ENCODE measurements at places on chromosomes 12 and 14.
A peak's percentile ranks its signal among the peaks of the same experiment; 100 is the strongest.

DNA sequence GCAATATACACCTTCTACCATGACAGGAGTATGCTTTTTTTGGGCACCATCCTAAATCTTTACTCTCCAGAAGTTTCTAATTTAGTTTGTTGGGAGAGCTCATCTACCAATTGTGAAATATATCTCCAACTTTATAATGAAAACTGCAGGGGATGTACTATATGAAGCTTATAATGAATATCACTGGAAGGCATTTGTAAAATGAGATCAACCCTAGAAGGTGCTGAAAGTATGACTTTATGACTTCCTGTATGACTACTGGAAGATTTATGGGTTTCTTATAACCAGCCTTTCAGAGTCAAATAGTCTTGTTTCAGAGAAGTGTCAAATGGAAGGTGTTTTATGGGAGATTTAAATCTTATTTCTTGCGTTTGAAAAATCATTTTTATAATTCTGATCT lies 122.9 kb downstream of the MYRFL start:
- no peak for DNase-seq

DNA sequence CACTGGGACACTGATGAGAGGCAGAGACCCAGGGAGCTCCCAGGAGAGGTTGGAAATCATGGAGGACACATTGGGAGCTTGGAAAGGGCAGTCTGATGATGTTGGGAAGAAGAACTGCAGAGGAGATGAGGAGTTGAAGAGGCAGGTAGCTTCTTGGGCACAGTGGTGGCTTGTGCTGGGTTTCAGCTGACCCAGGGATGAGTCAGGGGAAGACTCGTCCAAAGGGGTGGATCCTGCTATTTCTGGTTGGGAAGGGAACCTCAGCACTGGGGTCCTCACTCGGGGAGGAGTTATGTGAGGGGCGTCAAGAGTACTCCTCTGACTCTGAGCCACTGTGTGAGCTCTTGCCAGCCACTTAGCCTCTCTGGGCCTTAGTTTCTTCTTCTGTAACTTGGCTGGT lies 11.5 kb downstream of the ADCY4 start:
- no peak for DNase-seq

DNA sequence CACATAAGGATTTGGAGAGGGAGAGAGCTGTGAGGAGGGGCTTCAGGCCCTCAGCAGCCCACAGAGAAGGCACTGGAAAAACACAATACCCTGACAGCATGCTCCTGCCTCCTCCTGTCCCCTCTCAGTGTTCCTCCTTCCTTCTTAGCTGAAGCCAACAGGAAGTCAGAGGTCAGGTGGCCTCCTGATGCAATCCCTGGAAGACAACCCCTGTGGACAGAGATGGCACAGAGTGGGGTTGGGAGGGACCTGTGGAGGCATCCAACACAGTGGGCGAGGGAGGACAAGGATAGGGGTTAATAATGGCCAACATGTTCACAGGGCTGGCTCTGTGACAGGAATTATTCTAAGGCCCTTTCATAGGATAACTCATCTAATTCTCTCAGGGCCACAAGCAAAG lies 15.4 kb upstream of the IFI27L2 start:
- no peak for DNase-seq

GRCh38 chr12:114275086-114275485 lies 130.9 kb downstream of the TBX5 start:
- DNase-seq: no peak

DNA sequence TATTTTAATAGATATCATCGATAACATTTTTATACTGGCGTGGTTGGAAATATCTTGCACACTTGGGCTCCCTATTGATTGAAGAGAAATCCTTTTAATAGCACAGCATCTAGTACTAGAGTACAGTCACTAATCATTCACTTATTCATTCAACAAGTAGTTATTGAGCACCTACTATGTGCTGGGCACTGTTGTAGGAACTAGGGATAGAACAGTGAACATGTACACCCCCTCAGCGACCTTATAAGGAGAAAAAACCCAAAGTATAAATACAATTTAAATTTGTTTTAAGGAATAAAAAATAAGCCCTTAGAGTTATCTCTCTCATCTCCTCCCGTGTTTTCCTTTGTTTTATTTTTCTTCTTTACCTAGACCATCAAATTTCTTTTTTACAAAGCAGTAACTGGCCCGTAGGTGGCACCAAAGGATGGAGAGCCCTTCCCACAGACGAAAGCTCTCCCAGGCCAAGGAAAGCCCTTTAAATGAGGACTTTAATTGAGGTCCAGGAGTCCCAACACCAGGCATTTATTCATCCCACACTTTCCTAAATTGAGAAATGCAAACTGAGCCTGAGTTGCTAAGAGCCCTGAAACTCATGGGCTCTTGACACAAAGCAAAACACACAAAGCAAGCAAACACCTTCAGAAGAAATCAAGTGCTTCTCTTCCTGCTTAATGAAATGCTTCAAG lies 29.0 kb downstream of the PEBP1 start:
- DNase-seq: peak; percentile 65

DNA sequence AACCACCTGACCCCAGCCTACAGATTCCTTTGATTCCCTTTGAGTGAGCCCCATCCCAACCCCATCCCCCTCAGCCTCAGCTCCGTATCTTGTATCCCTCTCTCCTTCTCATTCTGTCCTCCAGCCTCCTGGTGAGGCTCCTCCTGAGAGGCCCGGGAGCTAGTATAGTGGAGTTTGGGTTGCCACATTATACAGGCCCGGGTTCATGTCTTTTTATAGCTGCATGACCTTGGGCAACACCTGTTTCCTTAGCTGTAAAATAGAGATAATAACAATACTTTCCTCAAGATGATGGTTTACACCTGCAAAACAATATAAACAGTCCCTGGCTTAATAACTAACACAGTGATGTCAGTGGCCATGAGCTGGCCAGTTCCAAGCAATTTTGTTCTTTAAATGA lies 89.8 kb downstream of the STAB2 start:
- DNase-seq: no peak

DNA sequence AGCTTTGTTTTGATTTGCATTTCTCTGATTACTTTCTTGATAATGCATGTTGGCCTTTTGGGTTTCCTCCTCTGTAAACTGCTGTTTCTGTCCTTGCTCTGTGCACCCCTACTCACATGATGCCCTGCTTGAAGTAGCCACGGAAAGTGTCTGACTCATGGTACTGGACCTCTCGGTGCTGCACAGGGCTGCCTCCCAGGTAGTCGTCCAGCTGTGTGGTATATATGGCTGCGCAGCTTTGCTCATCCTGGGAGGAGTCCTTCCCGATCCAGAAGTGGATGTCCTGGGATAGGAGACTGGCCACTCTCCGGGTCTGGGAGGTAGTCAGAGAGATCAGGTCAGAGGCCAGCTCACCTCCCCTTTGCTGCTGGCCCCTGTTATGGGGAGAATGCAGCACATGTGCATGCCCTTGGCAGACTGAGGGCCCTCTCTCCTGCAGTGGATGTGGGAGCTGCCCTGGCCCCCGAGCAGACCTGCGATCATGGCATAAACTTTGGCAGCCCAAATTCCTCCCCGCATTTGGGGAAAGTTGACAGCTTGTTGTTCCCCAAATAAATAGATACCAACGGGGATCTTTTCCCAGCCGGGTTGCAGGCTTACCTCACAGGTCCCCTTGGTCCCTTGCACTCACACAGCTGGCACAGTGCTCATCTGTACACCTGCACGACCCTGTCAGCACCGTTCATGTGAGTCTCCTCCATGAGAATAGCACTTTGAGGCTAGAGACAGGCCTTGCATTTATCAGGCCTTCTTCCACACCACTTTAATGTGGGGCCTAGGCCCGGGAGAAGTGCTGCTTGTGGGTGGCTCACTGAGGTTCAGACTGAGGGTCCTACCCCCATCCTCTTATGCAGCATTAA lies 5.2 kb downstream of the AVIL start:
- DNase-seq: peak; percentile 43

DNA sequence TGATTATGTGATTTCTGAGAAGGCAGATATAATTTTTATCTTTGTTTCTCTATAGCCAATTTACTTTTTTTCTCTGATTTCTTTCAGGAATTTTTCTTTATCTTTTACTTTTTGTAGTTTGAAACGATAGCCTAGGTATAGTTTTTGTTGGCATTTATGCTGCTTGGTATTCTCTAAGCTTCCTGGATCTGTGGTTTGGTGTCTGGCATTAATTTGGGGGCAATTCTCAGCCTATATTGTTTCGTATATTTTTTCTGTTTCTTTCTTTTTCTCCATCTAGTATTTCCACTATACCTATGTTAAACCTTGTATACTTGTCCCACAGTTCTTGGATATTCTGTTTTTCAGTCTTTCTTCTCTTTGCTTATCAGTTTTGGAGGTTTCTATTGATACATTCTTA lies 45.0 kb downstream of the CRADD start:
- DNase-seq: no peak

GRCh38 chr12:17478908-17479673 lies 610.9 kb downstream of the RERGL start:
- DNase-seq: no peak

GRCh38 chr12:123070267-123071081 lies 80.4 kb downstream of the PITPNM2 start:
- no peak for DNase-seq

DNA sequence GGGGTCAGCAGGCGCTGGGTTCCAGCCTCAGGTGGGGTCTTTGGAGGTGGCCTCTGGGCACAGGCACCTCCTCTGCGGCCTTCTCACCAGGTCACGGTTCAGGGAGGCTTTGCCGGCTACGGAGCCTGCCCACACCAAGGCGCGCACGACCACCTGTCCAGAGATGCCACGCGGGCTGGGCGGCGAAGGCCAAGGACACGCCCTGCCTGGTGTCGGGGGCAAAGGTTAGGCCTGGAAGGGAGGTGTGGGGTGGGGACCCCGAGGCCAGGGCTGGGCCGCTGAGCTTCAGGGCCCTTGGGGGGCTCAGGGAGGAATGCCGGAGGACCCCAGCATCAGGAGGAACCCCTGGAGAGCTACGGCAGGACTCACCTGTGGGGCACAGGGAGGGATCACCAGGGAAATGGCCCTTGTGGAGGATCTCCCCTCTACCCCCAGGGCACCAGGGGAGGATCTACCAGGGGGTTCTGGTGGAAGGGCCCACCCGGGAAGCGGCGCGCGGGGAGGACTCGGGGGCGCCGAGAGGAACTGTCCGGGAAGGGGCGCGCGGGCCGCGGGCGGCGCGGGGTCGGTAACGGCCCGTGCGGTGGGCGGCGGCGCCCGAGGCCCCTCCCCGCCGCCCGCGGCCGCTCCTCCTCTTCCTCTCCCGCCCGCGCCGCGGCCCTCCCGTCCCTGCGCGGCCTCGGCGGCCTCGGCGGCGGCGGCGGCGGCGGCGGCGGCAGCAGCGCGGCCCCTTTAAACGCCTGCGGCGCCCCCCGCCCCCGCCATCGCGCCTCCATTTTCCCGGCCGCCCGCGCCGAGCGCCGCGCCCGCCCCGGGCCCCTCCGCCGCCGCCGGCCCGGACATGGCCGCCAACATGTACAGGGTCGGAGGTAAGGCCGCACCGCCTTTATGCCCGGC lies at the start of gene MTA1:
MTA1 (plus strand) TSS at position 633 of the 897 bp plus-strand sequence; CDS start at position 842, 209 bp downstream.
- peak; percentile 64 for DNase-seq

DNA sequence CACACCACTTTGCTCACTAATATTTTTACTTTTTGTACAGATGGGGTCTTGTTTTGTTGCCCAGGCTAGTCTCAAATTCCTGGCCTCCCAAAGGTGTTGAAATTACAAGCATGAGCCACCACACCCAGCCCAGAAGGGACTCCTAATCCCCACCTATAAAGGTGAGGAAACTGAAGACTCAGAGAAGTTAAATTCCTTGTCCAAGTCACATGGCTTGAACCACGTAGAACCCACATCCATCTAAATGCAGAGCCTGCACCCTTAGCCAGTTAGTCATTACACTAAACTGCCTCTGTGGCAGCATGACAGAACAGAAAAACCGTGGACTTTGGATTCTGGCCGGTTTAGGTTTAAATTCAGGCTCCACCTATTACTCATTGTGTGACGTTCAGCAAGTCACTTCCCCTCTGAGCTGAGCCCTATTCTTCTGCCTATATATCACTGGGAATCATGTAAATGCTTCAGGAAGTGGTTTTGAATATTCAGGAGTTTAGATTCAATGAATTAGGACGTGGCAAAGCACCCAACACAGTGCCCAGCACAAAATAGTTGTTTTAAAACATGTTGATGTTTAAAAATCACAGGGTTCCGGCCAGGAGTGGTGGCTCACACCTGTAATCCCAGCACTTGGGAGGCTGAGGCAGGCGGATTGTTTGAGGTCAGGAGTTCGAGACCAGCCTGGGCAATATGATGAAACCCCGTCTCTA lies 3.0 kb upstream of the CORO1C start:
- peak; percentile 89 for DNase-seq

- DNase-seq: no peak
Observed at GRCh38 chr14:53060046-53060445, 93.1 kb downstream of the DDHD1 start.

GRCh38 chr12:7864601-7865150 lies 8.0 kb downstream of the SLC2A14 start:
- no peak for DNase-seq

GRCh38 chr12:103929784-103930033 lies 501 bp upstream of the HSP90B1 start:
- no peak for DNase-seq

DNA sequence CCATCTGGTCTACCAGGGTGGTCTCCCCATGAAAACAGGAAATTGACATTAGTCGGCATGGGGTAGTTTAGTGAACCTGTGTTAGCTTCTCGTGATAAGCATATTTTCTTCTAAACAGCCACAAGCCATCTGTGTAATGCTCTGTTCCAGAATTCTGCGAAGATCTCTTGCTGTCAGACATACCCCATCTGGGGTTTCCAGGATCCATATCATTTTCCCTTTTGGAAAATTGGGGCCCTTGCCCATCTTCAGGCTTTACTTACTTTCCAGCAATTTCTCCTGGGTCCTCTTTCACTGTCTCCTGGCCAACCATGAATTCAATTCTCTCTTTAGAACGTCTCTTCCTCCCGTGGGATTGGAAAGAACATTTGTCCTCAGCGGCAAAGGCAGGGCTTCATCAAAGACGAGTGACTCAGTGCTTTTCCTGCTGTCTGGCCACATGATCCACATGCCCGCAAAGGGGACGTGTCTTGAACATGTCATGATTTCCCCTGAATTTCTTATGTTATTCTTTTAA lies 21.4 kb upstream of the NCOR2 start:
- DNase-seq: peak; percentile 58

GRCh38 chr14:60647837-60648248 lies 1.4 kb downstream of the SIX1 start:
- peak; percentile 27 for DNase-seq

DNA sequence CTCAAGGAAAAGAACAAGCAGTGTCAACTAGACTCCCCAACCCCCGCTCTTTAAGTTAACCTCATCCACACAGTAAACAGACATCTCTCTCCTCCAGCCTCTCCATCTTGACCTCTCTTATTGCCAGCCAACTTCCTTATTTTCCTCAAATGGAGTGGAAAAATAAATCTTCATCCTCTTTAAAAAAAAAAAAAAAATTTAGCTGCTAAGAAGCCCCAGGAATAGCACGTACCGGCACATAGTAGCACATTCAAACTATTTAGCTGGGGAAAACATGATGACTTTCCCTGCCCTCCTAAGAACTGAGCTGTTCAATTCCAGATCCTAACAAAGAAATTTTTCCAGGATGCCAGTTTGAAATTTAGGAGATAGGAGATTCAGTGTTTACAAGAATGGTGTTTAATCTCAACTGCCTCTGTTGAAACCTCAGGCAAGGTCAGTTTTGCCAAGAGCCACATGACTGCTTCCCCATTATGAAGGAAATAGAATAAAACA lies 90.8 kb downstream of the EPS8 start:
- DNase-seq: no peak

GRCh38 chr14:60357551-60358149 lies 108.6 kb downstream of the PPM1A start:
- DNase-seq: no peak

Measured in astrocyte of the hippocampus (primary cell).